Stimulated activated naive CD4-positive, alpha-beta T cell treated with Interleukin-2 at 50 U/mL for 16 hours (primary cell): ENCODE measurements at places on chromosomes 7 and 10.

DNA sequence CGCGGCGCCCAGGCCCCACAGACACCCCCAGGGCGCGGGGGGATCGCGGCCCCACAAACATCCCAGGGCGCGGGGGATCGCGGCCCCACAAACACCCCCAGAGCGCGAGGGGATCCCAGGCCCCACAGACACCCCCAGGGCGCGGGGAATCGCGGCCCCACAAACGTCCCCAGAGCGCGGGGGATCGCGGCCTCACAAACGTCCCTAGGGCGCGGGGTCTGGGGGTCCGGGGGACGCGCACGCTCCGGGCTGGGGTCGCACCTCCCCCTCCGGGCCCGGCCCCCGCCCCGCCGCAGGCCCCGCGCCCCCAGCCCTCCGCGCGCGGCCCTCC is 382 bp downstream of the DIP2C start:
- no peak for DNase-seq

- DNase-seq: no peak
Measured at GRCh38 chr7:50832744-50833143, 50.0 kb upstream of the GRB10 start.

DNA sequence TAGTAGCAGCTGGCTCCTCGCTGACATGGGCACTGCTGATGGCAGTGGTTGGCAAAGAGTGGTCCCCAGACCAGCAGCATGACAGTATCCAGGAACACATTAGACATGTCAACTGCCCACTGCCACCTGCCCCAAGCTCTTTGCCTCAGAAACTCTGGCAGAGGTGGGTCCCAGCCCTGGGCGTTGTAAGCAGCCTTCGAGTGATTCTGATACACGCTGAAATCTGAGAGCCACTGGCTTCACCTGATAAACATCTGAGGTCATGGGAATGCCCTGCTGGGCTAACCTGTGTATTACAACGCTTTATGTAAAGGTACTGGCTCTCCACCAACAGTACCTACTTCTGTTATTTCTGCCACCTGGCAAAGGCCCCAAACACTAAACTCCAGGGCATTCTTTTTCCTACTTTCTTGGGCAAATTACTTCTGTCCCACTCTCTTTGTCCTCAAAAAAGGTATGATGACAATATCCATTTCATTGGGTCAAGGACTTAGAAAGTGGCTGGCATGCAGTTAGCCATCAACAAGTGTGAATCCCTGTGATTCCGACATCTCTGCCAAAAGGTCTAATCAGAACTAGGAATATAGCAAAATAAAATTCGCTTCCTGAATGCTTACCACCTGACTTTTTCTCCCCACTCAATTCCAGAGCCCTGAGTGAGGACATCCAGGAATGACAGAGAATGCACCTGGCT is 9.2 kb downstream of the SGMS1 start:
- no peak for DNase-seq

DNA sequence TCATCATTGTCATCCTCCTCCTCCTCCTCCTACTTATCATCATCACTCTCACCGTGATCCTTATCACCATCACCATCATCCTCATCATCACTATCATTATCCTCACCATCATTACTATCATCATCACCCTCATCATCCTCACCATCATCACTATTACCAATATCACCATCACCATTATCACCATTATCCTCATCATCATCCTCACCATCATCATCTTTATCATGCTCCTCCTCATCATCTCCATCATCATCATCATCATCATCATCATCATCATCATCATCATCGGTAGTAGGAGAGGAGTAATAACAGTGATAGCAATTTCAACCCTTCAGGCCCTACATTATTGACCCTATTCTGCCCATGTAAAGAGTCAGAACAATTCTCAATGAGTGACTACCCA is 345.9 kb upstream of the ZNF32 start:
- DNase-seq: no peak

GRCh38 chr7:44639671-44640321 is 33.4 kb downstream of the OGDH start:
- no peak for DNase-seq

- DNase-seq: no peak
Measured at GRCh38 chr10:57993302-57993701, 274.4 kb downstream of the IPMK start.

GRCh38 chr7:76047305-76047810 is 442 bp downstream of the STYXL1 start:
- no peak for DNase-seq

DNA sequence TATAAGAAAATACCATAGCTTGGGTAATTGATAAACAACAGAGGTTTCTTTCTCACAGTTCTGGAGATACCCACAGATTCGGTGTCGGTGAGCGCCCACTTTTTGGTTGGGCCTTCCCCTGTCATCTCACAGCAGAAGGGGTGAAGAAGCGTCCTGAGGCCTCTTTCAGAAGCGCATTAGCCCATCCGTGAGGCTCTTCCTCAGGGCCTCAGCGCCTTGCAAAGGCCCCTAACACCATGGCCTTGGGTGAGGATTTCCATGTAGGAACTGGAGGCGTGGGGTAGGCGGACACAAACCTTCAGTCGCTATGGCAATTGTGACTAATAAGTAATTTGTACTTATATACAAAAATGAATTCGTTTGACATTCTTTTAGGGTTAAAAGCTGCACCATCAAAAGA is 316.0 kb downstream of the PTPRN2 start:
- DNase-seq: no peak

DNA sequence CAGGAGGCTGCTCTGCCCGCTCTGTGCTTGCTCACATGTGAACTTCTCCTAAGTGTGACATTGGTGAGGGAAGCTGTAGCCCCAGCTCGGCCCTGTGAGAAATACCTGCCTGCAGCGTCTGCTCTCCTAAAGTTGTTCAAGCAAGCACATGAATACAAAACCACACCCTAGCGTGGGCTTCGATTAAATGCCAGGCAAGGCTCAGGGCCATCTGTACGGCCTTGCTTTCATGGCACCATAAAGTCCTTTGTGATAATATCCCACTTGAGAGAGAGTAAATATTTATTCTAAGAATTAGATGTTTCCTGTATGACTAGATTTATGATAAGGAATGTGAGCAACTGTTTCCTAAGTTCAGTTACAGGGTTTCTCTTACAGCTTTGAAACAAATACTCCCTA is 262.8 kb upstream of the KLF14 start:
- DNase-seq: peak; percentile 42

DNA sequence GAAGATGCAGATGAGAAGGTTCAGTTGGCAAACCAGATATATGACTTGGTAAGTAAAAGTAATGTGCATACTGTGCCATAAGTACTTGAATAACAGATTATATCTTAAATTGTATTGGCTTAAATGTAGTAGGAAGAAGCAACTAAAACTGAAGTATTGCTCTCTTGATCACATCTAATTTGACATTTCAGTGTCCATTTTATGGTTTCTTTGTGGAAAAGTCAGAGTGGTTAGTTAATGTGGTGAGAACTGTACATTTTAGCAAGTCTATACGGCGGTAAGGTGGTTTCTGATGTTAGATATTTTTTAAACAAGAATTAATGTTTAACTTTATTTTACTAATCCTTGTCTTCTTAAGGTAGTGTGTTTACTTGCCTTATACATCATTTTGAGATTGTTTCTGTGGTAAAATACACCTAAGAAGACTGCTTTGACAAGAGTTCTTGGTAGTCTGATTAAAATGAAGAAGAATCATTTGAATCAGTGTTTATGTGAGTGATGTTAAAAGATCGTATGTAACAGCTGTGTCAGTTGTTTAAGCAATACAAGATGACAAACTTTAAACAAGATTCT is 5.1 kb downstream of the ING3 start:
- DNase-seq: no peak

- DNase-seq: no peak
Measured at GRCh38 chr7:145692237-145692950, 424.2 kb upstream of the CNTNAP2 start.

- DNase-seq: no peak
Measured at GRCh38 chr7:116271963-116272886, 61.9 kb downstream of the TES start.

DNA sequence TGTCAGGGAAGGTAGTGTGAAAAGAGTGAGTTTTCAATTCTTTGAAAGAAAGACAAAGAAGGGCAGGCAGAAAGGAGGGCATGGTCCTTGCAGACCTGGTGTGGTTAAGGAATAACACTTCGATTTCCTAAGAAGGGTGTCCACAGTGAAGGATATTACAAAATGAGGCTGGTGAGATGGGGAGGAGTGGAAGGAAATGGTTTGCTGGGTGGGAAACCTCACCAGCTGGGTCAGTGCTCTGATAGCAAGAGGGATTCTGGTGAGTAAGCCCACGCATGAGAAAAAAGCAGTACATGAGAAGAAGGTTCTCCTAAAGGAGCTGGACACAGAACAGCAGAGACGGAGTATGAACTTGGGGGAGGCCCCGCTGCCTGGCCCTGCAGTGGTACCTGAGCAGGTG is 230.6 kb upstream of the PLXNA4 start:
- no peak for DNase-seq

GRCh38 chr7:92622030-92622429 is 31.8 kb upstream of the FAM133B start:
- no peak for DNase-seq

GRCh38 chr10:34864149-34865067 is 49.3 kb upstream of the PARD3 start:
- no peak for DNase-seq

DNA sequence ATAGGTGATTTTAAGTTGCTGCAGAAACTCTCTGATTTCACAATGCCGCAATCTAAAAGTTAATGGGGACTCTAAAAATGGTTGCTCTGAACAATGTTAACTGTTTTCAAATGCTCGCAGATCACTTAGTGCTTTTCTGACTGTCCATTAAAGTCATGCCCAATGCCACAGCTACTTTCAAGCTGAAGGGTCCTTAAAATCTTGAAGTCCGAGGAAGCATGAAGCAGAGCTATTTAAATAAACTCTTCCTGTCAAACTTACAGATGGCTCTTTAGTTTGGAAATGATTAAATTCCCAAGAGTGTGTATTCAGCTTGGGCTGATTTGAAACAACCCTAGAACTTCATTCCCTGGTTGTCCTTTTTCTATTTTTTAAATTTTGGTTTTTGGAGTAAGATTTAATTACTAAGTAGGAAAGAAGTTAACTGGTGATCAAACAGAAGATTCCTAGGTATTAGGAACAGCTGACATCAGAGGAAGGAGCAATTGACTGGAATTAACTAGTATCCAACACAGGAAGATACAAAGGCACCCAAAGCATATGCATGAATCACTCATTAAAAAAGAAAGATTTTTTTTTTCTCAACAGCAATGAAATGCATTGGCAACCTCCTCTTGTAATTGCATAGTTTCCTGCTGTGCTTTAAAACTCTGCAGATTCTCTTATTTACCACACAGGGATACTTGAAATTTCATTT is 105.1 kb downstream of the NRP1 start:
- DNase-seq: no peak

DNA sequence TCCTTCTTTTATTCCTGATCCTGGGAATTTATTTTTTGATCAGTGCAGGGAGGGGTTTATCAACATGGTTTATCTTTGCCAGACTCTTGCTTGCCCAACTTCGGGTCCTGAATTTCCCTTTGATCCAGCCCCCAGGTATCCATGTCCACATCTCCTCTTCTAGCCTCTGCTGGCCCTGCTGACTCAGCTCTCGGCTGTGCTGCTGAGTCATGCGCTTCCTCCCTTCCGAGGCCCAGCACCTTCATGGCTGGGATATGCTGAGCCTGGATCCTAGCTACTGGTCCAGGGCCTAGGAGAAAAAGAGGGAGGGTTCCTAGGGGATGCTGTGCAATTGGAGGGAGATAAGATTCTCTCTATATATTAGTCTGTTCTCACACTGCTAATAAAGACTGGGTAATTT is 380.7 kb upstream of the SHH start:
- DNase-seq: no peak

DNA sequence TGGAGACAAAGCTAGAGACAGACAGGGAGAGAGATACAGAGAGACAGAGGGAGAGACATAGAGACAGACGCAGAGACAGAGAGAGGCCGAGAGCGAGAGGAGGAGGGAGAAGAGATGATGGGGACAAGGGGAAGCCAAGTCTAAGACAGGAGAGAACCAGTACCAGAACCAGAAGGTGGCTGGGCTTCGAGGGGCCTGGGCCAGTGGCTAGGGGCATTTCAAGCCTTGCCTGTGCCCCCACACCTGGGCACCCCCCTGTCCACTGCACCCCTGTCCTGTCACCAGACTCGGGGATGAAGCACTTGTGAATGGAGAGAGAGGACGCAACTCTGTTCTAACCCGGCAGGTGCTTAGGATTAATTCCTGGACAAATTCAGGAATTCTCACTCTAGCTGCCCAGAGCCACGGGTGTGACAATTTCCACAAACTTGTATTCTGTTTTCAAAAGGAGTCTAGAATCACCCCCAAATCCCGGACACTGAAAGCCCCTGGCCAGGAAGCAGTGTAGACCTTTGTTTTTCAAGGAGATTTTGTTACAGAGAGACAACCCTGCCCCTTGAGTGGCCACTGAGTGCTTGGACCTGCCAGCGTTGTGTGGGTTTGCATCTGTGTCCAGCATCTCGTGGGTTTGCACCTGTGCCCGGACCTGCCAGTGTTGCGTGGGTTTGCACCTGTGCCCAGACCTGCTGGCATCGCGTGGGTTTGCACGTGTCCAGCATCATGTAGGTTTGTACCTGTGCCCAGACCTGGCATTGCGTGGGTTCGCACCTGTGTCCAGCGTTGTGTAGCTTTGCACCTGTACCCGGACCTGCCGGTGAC is 157.3 kb downstream of the WDR37 start:
- DNase-seq: no peak

DNA sequence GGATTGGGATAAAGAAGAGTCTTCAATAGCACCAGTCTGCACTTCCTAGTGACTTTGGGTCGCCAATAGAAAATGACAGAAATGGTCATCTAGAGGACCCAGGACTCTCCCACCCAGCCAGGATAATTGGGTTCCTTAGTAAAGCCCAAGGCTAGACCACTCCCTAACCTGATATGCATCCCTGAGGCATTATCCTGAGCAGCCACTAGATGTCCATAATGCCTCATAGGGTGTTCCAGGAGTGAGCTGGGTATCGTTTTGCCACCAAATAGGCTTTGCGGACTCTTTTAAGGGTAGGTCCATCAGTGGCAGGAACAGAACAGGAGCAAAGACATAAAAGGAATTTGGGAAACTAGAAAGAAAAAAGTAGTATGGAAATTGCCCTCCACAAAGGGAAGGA is 4.5 kb upstream of the LRRC4 start:
- DNase-seq: no peak

DNA sequence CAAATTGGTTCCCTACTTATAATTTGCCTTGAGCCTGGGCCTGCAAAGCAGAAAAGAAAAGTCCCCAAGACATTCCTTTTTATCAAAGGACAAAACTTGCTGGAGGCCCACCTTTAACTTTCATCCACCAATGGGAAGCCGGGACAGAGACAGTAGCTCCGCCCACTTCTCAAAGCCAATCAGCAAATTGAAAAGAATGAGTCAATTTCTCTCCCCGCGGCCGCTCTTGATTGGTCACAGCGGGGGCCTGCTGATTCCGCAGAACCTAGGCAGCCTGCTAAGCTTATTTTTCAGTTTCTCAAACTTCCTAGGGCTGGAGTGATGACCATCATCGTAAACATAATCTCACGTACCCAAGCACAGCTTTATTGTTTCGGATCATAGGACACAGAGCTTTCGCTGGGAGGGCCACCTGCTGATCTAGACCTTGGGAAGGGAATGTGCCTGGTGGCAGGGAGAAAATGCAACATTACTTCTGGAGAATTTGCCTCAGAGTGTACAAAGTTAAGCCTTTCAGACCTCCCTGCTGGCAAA is at the start of gene SLC13A4:
TSS of gene SLC13A4 (minus strand) at position 51 of the 534 bp plus-strand sequence. CDS start 690 bp downstream, outside the sequence.
- no peak for DNase-seq
